Left lobe of liver (tissue), 2 donors: ENCODE measurements at places on chromosomes 13 and 19. TPM values are rescaled to one million over a fixed set of nuclear protein-coding genes. Genes with fewer than 3 reads are reported as not detected.

DNA sequence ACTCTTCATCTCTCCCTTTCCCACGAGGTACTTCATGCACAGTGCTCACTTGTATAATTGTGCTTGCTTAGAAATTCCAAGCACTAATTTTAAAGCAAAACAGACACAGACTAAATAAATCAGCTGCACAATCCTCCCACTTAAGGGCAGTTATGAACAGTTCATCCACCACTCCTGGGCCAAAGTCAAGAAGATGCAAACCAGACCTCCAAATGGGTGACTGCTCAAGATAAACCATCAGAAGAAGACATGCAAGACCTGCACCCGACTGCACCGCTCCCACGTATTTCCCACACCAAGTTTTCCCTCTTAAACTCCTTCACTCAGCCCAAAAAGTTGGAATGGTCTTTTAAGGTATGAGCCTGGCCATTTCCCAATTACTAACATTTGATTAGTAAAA, 19.9 kb downstream of the ZNF235 start:
- no peak for DNase-seq

- no peak for DNase-seq
These were observed 50.9 kb upstream of the TPM4 start for GRCh38 chr19:16025108-16026101.

DNA sequence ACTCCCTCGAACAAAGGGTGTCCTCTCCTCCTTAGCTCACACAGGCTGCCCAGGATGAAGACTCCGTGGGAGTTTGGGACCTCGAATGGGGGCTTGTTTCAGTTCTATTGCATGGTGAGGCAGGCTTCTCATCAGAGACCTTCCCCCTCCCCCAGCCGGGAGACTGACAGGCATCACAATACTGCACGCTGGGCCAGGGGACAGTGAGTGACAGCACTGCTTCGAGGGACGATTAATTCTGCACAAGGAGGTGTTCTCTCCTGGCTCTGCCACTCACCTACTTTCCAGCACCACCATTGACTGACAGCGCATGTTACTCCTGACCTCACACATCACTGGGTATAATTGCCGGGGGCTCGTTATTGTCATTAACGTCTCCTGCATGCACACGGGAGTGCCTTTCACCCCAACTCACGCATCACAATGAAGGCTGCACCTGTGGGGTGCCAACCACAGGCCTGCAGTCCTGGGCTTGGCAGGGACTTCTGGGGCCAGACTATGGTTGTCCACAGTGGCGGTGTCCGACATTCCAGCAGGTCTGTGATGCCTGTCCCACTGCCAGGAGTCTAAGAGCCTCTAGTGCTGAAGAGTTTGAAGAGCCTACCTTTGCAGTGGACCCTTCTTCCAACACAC, 412.2 kb upstream of the TSHZ3 start:
- DNase-seq = no peak

TSHZ3 gene
- 1.1 TPM for total RNA-seq
